ENCODE measurements at places on chromosomes 1 and 21. TPM values are rescaled to one million over a fixed set of nuclear protein-coding genes. Genes with fewer than 3 reads are reported as not detected.

The OR6N1 gene
- total RNA-seq: not detected

The ORC1 gene
- total RNA-seq: 1.1 TPM

The ZBTB8B gene
- total RNA-seq: not detected

The PLA2G2F gene
- not detected for total RNA-seq

The PADI4 gene
- total RNA-seq: 0.41 TPM

The ATP1A1 gene
- total RNA-seq: 262 TPM

The CSF3R gene
- total RNA-seq: 4.1 TPM

The WNT3A gene
- total RNA-seq: 0.08 TPM

The DCST1 gene
- total RNA-seq: 0.39 TPM

The SYT2 gene
- not detected for total RNA-seq

The SSU72 gene
- total RNA-seq: 95.4 TPM

- DNase-seq: no peak
Observed at GRCh38 chr1:244165021-244165420, 113.9 kb downstream of the ZBTB18 start.

DNA sequence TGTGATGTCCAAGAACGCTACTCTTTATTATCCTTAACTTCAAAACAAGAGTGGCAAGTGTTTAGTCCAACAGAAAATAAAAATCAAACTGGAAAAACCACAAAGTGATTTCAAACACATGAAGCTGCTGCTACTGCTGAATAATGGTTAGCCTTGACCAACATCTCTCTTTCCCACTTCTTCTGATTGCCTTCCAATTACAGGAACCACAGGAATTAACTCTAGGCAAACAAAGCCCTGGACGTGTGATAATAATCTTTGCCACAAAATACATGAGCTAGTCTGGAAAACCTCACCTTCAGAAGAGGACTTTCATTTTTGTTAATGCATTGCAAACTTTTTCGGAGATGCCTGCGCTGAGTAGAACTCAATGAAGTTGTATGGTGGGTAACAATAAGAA lies 48.6 kb upstream of the COL11A1 start:
- no peak for DNase-seq

DNA sequence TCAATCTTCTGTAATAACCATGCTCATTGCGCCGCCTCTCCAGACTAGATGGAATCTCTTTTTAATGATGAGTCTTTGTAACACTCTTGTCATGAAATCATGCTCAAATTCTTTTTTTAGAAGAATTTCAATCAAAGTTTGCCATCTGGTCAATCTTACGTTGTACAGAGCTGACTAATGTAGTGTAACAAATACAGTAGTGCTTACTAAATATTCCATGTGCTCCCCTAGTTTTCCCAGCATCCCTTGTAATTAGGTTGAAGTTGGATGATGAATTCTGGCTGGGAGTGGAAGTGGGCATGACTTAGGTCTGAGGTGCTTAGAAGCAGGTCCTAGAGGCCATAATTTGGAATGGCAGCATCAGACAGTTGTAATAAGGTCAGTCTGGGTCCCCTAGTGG lies 309.1 kb upstream of the SNX7 start:
- no peak for DNase-seq

DNA sequence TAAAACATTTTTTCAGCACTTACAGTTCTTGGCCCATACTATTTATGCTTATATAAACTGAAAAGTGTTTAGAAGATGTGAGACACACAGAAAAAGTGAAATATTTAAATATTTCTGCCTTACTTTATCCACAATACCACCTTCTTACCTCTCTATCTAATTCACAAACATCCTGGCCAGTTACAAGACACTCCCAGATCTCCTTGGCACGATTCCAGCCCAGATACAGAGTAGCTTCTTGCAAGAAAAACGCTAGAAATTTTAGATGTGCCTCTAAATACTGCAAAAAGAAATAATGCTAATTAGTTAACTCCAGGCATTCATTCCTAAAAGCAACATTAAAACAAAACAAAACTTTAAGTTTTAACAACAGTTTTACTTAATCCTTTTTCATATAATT lies 68.4 kb downstream of the USP24 start:
- DNase-seq: no peak

DNA sequence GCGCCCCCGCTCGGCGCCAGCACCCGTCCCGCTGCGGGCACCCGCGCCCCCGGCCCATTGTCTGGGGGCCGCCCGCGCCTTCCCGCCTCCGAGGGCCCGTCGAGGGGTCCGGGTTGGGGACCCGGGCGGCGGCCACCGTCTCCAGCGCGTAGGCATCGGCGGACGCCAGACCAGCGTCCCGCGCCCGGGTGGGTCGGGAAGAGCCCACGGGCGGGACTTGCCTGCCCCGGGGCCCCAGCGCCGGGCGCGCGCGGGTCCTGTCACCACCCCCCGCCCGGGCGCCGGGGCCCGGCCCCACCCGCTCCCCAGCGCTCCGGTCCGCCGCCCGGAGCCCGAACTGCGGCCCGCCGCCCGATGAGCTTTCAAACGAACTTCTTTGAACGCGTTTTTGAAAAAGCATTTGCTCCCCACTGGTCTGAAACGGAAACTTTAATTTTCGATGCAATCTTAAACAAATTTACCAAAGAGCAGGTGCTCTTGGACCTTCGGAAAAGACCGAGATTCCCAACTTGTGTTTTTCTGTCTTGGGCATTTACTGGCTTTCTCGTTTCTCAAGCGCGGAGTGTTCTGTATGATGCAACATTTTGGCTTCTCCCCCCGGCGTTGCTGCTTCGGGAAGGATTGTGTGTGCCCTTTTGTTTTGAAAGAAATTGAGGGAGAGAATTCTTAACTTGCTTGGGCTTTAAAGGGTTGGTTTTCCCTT lies 615 bp downstream of the CLIC4 start:
- DNase-seq: no peak

- no peak for DNase-seq
Observed at GRCh38 chr1:84689514-84690396, 506 bp downstream of the SSX2IP start.

DNA sequence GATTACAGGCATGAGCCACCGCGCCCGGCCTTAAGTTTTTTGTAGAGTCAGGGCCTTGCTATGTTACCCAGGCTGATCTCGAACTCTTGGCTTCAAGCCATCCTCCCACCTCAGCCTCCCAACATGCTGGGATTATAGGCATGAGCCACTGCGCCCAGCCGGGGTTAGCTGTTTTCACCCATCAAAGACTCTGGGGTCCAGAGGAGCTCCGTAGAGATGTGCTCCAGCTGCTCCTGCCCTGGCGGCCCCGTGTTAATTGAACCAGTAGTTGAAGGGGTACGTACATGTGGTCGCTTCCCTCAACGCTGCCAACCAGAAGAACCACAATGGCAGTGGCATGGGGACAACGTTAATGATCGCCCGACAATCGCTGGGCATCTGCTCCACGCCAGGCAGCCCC lies 72.0 kb downstream of the NPHP4 start:
- no peak for DNase-seq

DNA sequence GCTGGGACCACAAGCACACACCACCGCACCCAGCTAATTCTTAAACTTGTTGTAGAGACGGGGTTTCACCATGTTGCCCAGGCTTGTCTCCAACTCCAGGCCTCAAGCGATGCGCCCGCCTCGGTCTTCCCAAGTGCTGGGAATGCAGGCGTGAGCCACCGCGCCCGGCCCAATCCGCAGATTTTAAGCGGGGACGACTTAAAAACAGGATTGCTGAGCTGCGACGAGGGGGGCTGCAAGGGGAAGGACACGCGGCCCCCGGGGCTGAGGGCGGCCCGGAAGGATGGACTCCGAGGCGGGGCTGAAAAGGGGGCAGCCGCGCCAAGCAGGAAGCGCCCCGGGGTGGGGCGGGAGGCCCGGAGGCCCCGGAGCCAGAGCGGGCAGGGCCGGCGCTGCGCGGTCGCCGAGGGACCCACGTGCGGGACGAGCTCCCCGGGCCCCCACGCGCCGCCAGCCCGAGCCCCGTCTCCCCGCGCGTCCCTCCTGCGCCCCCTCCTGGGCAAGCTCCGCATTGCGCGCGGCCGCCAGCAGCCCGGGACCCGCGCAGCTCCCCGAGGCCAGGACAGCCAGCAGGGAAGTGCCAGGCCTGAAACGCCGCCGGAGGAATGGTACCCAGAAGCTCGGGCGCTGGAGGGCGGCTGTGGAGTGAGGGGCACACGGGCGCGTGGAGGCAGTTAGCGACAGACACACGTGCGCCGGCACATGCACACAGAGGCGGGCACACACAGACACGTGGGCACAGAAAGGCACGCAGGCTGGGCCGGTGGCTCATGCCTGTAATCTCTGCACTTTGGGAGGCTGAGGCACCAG lies 5.5 kb upstream of the PRKCZ start:
- DNase-seq: peak; percentile 82

DNA sequence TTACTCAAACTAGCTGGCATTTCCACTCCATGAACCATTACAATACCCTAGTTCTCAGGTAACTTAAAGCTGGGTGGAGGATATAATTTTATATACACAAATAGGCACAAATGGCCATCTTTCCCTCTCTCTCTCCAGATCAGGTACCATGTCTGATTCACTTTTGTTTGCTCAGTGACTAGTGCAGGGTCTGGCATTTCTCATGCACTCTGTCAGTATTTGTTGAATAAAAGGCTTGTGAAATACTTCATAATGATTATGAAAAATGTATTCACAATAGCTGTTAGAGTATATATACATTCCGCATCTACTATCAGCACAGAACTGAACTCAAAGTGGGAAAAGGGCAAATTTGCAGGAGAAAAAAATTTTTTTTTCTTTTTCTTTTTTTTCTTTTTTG lies 510.2 kb upstream of the USP24 start:
- DNase-seq: no peak

DNA sequence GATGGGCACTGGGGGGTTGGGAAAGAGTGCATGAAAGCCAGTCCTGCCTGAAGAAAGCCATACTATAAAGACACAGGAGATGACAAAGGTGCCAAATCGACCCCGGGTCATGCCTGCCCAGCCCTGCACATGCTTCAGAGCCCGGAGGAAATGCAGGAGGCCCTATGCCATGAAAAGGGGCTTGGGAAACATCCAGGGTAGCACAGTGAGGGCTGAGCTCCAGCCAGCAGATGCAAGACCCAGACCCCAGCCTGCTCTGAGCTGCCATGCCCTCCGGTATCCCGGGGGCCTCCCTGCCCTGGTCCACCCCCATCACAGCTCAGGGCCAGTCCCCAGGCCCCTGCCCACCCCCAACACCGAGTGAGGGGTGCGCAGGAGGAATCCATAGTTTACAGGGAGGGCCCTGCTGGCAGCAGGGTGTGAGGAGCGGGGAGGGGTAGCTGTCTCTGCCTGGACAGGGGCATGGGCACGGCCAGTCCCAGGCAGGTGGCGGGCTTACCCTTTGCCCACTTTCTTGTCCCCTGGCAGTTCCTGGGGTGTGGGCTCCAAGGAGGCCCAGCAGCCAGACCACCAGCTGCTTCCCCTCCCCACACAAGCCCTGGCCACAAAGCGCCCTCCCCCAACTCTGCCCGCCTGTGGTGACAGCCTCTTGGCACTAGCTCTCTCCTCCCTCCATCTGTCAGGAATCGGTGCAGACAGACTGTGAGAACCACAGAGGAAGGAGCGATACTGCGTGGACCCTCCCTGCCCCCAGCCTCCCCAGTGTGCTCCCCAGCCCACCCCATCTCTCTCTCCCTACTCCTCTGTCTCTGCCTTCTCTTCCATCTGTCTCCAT lies 16.8 kb downstream of the LRP8 start:
- DNase-seq: no peak

GRCh38 chr1:59163268-59164092 lies 133.4 kb upstream of the FGGY start:
- no peak for DNase-seq

DNA sequence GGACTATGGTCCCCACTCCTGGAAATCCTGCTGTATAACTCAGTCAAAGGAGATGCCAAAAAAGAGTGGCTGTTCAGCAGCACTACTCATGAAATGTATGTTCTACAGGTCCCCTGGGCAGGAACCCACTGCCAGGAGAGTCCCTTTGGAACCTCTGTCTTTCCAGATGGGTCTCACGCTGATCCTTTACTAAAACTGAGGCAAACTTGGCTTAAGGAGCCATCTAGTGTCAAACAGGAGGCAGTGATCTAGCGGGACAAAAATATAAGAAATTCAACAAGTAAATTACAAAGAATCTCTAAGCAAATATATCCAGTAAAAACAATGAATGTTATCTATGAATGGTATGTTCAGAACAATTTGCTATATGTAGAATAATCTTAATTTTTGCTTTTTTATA lies 80.5 kb upstream of the PRMT6 start:
- no peak for DNase-seq

DNA sequence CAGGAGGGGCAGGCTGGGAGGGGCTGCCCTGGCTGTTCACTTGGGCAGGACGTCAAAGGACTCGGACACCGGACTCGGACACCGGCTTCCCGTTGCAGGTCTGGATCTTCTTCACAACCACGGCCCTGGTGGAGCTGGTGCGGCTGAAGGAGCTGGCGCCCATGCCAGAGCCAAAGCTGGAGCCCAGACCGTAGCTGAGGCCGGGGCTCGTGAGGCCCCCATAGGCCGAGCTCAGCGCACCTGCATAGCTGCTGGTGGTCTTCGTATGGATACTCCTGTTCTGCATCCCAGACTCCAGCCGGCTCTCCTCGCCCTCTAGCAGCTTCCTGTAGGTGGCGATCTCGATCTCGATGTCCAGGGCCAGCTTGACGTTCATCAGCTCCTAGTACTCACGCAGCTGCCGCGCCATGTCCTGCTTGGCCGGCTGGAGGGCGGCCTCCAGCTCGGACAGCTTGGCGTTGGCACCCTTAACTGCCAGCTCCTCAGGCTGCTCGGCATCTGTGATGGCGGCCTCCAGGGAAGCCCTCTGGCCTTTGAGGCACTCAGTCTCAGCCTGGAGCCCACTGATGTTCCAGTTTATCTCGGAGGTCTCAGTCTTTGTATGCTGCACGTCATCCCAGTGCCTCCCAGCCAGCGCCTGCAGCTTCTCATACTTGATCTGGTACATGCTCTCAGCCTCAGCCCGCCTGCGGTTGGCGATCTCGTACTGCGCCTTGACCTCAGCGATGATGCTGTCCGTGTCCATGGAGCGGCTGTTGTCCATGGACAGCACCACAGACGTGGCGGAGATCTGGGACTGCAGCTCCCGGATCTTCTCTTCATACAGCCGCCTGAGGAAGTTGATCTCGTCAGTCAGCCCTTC lies 15.1 kb upstream of the KLF17 start:
- no peak for DNase-seq

- DNase-seq: no peak
Observed at GRCh38 chr1:2633936-2634491, 1.2 kb upstream of the MMEL1 start.

DNA sequence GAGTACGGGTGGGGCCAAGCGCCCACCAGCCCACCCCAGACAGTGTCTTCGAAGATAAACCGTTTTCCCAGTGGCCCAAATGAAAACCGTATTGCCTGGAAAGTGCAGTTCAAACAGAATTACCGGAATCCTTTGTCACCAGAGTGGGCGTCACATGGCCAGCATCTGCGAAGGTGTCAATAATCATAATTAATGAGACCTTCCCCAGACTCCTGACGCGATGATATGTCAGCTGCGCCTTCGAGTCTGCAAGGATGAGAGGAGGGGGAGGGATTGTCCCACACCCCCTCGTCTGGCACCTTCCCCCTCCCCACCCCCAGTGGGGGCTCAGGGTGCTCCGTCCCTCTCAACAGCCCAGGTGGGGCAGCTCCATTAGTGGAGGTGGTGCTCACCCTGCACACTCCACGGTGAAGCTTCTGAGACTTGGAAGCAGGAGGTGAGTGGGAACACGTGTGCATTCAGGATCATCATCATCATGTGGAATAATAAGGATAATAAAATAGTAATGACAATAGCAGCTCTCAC lies 215.1 kb downstream of the PTPRU start:
- no peak for DNase-seq

Data from CD4-positive, alpha-beta T cell (primary cell).